Activated T-helper 1 cell treated with anti-CD3 and anti-CD28 coated beads, Interleukin-2, amount 50 U/mL, for 16 hours (primary cell): ENCODE measurements at places on chromosomes 7 and 10.

- no peak for DNase-seq
Measured at GRCh38 chr7:83648464-83649241, at the start of gene SEMA3E. Gene SEMA3E, minus strand, starts transcription at chr7:83649139.

DNA sequence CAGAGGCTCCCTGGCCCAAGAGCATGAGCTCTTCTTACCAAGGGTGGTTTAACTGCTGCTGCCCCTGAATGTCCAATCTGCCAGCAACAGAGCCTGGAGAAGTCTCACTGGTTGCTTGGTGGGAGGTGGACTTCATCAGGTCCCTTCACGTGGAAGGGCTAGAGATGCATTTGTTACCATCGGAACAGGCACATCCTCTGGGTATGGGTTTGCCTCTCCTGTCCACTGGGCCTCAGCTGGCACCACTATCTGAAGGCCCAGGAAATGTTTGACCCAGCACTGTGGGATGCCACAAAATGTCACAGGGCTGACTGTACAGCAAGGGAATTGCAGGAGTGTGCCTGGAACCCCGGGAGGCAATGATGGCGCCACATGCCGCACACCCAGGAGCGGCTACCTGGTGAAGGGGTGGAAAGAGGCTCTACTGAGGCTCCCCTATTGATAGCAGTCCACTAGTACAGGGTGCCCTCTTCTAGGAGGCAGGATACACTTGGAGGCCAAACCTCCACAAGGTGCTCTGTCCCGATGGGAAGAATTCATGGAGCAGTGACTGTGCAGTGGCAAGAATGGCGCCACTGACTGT is 603.1 kb upstream of the MGMT start:
- DNase-seq, result no peak

DNA sequence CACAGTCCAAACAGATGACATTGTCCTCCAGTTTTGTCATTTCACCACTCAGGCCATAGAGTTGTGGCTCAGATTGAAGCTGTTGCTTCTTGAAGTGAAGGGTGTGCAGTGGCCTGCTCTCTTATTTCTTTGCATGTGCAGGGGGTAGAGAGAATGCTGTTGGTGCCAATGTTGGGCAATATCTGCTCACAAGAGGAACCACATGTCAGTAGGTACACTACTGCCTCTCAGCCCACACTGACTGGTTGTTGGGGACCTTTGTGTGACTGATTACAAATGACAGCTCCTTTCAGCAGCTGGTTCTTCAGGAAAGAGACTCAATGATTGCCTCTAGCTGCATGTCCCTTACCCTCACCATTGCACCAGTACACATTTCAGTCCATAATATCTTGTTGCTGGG is 21.9 kb upstream of the SFTPA1 start:
- no peak for DNase-seq

- no peak for DNase-seq
Measured at GRCh38 chr10:100723180-100723579, 22.2 kb upstream of the PAX2 start.

GRCh38 chr7:94089806-94090205 is 85.7 kb upstream of the BET1 start:
- DNase-seq, result no peak

- DNase-seq, result no peak
Measured at GRCh38 chr10:121469797-121470606, 128.2 kb downstream of the FGFR2 start.

- no peak for DNase-seq
Measured at GRCh38 chr7:17315974-17316373, 17.5 kb downstream of the AHR start.

DNA sequence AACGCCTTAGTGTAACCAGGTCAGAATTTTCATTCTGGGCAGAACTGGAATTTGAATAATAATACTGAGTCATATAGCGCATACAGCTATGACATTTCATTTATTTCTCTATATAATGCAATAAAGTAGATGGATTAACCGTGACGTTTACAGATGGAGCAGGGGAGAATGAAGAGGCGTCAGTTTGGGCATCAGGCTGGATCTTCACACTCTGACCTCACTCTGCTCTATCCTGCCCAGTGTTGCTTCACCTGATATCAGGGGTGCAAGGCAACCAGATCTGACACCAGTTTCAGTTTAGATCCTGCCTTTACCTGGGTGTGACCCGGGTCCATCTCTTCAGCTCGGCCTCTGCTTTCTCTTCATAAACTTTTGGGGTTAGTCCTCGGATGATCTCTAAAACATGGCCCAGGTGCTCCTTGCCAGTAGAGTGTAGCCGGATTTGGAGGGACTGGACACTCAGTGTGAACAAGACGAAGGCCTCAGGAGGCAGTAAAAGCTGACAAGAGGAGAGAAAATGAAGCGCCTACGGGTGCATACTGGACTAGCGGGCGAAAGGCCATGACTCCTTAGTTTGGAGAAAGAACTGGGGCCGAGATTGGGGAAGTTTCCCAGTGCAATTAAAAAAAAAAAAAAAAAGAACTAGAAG is 1.4 kb upstream of the ZYX start:
- no peak for DNase-seq

- DNase-seq, result no peak
Measured at GRCh38 chr10:112977426-112977898, 27.4 kb downstream of the TCF7L2 start.

DNA sequence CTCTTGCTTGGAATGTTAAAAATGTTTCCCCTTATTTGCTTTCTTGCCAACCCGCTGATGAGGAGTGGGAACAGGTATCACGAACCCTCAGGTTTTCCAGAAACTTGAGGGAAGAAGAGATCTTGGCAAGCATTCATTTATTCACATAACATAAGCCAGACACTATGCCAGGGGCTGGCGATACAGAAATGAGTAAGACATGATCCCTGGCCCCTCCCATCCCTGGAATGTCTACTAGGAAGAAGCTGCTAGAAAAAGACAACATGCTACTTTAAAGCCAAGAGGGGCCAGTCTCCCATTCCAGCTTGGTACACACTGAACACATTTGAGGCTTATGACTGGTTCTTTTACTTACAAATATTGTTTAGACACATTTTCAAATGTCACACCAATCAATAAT is 26.4 kb downstream of the SLC35B4 start:
- no peak for DNase-seq

DNA sequence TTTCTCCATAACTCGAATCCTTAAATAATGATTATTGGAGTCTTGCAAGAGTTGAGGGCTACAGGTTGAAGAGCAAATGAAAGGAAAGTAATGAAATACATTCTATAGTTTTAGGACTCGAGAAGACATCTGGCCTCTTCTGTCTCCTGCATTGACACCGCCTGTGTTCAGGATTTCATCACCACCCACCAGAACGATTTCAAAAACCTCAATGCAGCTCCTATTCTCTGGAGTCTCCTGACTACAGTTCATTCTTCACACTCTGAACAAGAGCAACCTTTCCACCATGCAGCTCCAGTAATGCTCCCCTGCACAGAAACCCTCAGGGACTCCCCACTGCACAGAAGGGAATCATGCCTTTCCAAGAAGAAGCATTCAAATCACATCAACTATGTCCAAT is 5.5 kb downstream of the IL15RA start:
- DNase-seq, result no peak

GRCh38 chr7:106062006-106062405 is 50.1 kb downstream of the SYPL1 start:
- DNase-seq, result no peak

DNA sequence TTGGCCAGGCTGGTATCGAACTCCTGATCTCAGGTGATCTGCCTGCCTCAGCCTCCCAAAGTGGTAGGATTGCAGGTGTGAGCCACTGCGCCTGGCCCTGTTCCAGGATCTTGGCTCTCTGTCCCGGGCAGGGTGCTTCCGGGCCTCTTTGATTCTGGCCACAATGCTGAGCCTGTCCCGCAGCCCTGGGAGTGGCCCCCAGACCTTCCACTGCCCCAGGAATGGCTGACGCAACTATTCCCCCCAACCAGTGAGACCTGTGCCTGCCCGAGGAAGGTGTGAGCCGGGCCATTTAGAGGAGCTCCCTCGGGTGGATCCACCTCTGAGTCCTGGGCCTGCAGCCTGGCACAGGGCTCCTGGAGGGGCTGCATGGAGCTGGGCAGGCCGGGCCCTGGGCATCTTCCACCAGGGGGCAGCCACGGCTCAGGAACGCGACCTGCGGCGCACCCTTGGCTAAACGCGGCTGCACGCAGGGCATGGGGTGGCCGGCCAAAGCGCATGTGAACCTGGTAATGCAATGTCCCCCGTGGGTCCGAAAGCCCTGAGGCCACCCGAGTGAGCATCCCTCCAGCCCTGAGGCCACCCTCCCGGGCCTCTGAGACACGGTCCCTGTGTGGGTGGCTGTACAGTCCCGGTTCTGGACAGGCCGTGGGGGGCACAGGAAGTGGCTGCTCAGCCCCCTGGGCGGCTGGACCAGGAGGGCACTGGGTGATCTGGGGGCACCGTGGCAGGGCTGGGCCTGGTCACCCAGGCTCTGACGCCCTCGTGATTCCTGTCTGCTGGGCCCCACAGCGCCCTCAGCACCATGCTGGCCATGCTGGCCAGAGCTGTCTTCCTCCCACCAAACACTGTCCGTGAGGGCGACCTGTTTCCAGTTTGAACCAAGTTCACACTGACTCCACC is 24.8 kb downstream of the GRIFIN start:
- peak; percentile 61 for DNase-seq

- DNase-seq, result no peak
Measured at GRCh38 chr7:40072268-40072667, 62.2 kb downstream of the MPLKIP start.

GRCh38 chr10:132500781-132501415 is 36.7 kb upstream of the INPP5A start:
- DNase-seq, result no peak

- no peak for DNase-seq
Measured at GRCh38 chr10:118108194-118109026, 61.7 kb upstream of the RAB11FIP2 start.

GRCh38 chr7:138510003-138510402 is 49.9 kb downstream of the TRIM24 start:
- DNase-seq, result no peak

DNA sequence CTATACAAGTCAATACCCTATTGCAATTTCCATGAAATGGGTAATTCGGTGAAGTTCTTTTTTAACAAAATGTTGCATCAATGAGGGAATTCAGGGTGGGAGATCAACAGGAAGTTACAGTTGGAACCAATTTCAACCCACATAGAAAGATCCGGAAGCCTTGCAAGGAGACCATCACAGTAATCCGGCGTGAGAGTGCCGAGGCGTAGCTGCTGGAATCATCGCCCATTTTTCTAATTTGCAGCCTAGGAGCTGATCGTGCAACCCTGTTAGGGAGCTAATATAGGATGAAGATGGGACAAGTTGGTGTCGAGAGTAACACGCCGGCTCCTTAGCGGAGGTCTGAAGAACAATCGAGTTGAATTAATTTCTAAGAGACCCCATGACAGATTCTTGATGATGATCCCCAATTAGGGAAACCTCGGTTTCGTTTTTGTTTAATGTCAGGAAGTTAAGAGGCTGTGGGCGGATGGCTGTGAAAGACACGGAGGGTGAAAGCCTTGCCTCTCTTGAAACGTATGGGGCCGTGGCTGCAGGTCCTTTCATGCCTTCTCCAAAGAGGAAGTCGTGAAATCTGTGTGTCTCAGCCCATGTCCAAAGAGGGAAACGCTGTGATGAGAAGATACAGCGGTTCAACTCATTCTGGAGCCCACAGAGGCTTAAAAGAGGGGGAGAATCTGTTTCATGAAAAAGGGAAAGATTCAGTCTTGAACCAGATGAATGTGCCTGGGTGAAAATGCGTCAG is 51.2 kb upstream of the CARD11 start:
- no peak for DNase-seq

DNA sequence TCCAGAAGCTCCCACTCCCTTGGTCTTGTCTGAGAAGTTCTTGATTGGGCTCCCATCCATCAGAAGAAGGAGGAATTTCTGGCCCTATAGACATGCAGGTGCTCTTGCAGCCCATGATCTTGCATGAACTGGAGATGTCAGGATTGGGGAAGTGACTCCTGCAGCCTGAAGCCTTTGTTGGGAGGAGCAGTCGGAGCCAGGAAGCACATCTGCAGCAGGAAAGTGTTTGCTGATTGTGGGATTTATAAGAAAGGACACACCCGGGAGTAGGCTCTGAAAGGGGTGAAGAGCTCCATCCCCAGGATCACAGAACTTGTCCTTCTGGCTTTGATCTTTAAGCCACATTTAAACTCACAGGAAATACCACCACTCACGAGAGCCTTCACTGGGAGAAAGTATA is 185.2 kb downstream of the DYNC1I1 start:
- no peak for DNase-seq

DNA sequence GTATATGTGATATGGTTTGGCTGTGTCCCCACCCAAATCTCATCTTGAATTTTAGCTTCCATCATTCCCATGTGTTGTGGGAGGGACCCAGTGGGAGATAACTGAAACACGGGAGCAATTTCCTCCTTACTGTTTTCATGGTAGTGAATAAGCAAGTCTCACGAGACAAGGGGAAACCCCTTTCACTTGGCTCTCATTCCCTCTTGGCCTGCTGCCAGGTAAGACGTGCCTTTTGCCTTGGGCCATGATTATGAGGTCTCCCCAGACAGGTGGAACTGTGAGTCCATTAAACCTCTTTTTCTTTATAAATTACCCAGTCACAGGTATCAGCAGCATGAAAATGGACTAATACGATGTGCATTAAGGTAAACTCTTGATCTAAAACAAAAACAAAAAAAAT is 357.1 kb upstream of the AOAH start:
- no peak for DNase-seq

GRCh38 chr7:118298771-118299170 is 74.3 kb downstream of the ANKRD7 start:
- DNase-seq, result no peak

- DNase-seq, result no peak
Measured at GRCh38 chr10:104333032-104333727, 5.1 kb downstream of the ITPRIP start.

DNA sequence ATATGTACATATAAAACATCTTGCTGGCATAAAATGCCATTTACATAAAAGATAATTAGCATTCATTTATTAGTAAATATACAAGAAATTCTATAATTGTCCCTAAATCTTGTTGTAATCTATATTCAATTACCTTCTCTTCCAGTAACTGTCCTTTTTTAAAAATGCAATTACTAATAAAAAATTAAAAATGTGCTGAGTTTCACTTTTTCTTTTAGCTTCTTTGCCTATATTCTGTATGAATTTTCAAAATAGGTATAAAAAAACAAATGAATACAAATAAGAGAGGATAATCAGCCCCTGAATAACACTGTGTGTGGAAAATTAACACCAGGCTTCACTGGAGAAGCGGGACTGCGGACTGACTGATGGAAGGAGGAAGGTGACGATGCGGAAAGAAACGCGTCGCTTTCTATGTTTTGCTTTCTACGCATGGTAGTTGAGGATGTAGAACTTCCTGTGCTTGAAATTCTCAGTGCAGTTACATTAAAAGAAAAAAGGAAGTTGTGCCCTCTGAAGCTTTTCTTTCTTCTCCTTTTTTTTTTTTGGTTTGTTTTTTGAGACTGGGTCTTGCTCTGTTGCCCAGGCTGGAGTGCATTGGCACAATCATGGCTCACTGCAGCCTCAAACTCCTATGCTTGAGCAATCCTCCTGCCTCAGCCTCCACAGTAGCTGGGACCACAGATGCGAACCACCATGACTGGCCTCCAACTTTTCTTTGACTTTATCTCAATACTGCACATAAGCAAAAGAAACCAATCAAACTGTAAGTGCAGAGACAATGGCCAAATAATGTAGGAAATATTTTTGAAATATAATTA is 7.4 kb upstream of the ZMYND11 start:
- no peak for DNase-seq
